ENCODE measurements at places on chromosomes 4 and X.

DNA sequence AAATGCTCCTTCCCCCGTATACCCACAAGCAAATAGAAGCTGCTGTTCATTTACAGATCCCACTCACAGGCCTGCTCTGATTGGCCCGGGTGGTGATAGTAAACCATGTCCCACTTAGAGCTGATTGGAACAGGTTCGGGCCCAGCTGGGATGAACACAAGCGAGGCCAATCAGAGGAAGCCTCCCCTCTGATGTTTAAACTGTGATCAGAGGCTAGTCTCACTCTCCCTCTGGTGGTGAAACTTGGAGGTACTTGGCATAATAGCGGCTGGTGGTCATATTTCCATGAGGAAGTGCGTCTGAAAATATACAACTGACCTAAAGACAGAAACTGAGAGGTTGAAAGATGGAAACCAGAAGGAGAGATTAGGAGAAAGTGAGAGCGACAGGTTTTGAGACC is 51.5 kb upstream of the TRPC3 start:
- no peaks in the 10 kb centered on the region for H3K36me3 ChIP-seq
- DNase-seq = peak; percentile 18
- no peaks in the 10 kb centered on the region for H3K4me1 ChIP-seq
- no peak overlapping the region for H3K4me3 ChIP-seq
- no peaks in the 10 kb centered on the region for H3K27me3 ChIP-seq

DNA sequence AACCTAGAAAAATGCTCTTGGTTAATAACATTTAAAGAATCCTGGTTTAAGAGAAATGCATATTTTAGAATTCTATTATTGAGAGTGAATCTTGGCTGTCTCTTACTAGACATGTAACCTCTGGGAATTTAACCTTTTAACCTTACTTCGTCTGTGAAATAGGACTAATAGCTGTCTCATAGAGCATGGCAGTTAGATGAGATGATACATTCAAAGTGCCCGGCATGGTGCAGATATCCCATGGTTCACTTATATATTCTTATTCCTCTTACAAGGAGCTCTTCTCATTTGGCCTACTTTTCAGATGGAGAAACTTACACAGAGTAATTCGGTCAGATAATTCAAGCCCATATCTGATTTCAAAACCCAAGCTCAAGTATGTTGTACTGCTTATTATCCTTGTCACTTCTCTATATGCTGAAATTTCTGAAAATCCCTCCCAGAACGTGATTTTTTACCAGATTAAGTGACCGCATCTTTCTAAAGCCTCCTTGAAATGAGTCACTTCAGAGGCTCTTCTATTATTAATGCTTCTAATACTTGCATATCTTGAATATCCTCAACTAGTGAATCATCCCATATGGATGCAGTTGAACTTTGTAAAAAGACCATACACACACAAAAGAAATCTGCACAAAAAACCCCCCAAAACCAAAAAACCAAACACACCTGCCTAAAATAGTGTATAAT is 4.9 kb downstream of the CDKN2AIP start:
- H3K4me3 ChIP-seq = no peak overlapping the region
- H3K4me1 ChIP-seq = peaks cover 44% of the 10 kb centered on the region
- DNase-seq = no peak
- peaks cover 21% of the 10 kb centered on the region for H3K36me3 ChIP-seq

GRCh38 chr4:155612074-155612473 is 54.6 kb upstream of the GUCY1A1 start:
- H3K36me3 ChIP-seq = no peaks in the 10 kb centered on the region
- no peak overlapping the region for H3K27ac ChIP-seq
- no peaks in the 10 kb centered on the region for H3K4me1 ChIP-seq

- no peak overlapping the region for H3K27ac ChIP-seq
- no peak for DNase-seq
- no peaks in the 10 kb centered on the region for H3K36me3 ChIP-seq
- H3K4me1 ChIP-seq = no peaks in the 10 kb centered on the region
These were observed 170.2 kb downstream of the RAPGEF2 start for GRCh38 chr4:159273141-159273438.

GRCh38 chr4:185276036-185276435 is 66.6 kb downstream of the SNX25 start:
- H3K36me3 ChIP-seq = no peaks in the 10 kb centered on the region
- DNase-seq = no peak
- no peak overlapping the region for H3K27ac ChIP-seq
- no peaks in the 10 kb centered on the region for H3K4me1 ChIP-seq
- H3K27me3 ChIP-seq = no peaks in the 10 kb centered on the region

GRCh38 chrX:28981952-28982351 is 394.7 kb downstream of the IL1RAPL1 start:
- H3K27me3 ChIP-seq = no peaks in the 10 kb centered on the region
- DNase-seq = no peak
- no peaks in the 10 kb centered on the region for H3K36me3 ChIP-seq

- no peak for DNase-seq
- no peaks in the 10 kb centered on the region for H3K27me3 ChIP-seq
- H3K4me3 ChIP-seq = no peak overlapping the region
- H3K36me3 ChIP-seq = no peaks in the 10 kb centered on the region
These were observed 124.5 kb upstream of the NOCT start for GRCh38 chr4:138890891-138891570.

DNA sequence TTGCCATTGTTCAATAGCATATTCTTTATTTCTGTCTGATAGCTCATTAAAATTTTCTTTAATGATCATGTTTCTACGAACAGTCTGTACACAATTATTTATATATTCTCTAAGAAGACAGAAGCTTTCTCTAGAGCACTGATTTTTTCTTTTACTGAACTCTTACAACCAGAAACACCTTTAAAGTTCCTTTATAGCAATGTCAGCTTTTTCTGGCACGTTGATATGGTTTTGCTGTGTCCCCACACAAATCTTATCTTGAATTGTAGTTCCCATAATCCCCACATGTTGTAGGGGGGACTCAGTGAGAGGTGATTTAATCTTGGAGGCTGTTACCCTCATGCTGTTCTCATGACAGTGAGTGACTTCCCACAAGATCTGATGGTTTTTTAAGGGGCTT is 299.4 kb downstream of the PPARGC1A start:
- no peak overlapping the region for H3K27ac ChIP-seq
- no peaks in the 10 kb centered on the region for H3K36me3 ChIP-seq
- no peak for DNase-seq
- no peaks in the 10 kb centered on the region for H3K27me3 ChIP-seq

DNA sequence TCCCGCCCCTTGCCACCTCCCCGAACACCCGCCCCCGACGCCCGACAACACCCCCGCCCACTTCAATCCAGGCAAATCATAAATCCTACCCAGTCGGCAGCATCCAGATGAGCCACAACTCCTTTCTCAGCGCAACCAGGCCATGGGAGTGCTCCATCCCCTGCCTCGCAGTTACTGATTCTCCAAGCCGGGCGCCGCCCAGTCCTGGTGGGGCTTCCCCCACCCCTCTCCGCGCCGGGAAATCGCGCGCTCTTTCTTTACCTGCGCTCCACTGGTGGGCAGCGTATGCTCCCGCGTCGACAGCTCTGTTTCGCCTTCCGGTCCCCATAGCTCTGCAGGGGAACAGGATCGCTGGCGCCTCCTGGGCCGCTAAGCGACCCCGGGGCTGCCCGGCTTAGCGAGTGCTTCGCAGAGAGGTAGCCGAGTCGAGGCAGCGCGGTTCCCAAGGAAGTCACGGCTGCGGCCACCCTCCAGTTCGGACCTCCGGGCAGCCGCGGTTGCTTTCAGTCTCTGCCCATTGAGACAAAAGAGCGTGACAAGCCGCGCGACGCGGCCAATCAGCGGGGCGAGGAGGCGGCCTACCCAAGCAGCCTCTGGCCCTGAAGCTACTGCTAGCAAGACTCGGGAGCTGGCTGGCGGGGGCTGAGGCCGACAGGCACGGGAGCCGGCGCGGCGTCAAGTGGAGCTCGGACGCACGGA is 43.7 kb upstream of the TMSB15B start:
- no peaks in the 10 kb centered on the region for H3K36me3 ChIP-seq
- H3K4me3 ChIP-seq = peak overlapping the region; percentile 49
- H3K4me1 ChIP-seq = peaks cover 10% of the 10 kb centered on the region
- H3K27me3 ChIP-seq = no peaks in the 10 kb centered on the region
- H3K27ac ChIP-seq = peak overlapping the region; percentile 61

DNA sequence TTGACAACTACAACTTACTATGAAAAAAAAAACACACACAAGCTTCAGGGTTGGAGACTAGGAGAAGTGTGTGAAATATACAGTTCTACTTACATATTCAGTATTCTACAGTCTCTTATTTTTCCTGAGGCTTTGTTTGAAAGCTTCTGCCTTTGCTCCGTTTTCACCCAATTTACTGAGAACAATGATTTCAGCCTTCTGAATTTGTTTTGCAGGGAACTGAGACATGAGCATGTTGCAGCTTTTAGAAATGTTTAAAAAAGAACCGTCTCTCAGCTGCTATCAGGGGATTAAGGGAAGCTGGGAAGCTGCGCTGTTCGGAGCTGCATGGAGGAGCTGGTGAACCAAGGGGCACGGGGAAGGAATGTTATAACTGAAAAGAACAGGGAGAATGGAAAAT is 85.7 kb downstream of the QDPR start:
- no peaks in the 10 kb centered on the region for H3K36me3 ChIP-seq
- H3K4me1 ChIP-seq = no peaks in the 10 kb centered on the region
- no peak overlapping the region for H3K4me3 ChIP-seq
- no peak overlapping the region for H3K27ac ChIP-seq
- DNase-seq = no peak

GRCh38 chr4:47406408-47406807 is 57.1 kb downstream of the COMMD8 start:
- no peaks in the 10 kb centered on the region for H3K36me3 ChIP-seq
- no peaks in the 10 kb centered on the region for H3K4me1 ChIP-seq
- no peaks in the 10 kb centered on the region for H3K27me3 ChIP-seq

GRCh38 chr4:105859233-105859632 is 36.0 kb upstream of the NPNT start:
- no peak for DNase-seq
- H3K27ac ChIP-seq = no peak overlapping the region
- H3K36me3 ChIP-seq = no peaks in the 10 kb centered on the region
- H3K27me3 ChIP-seq = no peaks in the 10 kb centered on the region

DNA sequence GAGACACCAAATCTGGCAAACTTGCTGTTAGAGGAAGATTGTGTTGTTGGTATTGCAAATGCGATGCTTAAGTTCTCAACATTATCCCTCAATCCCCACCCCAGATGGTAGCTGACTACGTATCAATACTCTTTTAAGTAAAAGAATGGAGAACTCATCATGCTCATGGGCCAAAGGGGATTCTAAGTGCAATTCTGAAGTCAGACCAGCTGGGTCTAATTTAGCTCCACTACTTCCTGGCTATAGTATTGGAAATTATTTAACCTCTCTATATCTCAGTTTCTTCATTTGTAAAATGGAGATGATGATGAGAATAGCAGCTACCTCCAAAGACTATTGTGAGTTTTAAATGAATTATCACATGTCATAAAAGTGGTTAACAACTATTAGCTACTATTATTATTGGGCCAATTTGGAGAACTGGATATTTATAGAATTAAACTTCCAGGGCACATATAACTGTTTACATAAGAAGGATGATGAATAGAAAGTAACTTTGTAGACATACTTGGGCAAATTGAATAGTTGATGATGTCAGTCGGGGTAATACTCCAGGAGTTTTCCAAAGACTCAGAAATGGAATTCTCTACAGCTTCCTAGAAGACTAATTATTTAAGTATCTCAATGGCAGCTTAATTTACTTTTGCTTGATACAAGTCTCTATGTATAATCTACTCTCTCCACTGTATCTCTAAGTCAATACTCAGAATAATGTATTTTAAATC is 5.0 kb upstream of the SLAIN2 start:
- DNase-seq = no peak
- peaks cover 5% of the 10 kb centered on the region for H3K4me1 ChIP-seq
- H3K27ac ChIP-seq = no peak overlapping the region
- no peaks in the 10 kb centered on the region for H3K27me3 ChIP-seq
- H3K4me3 ChIP-seq = no peak overlapping the region
- no peaks in the 10 kb centered on the region for H3K36me3 ChIP-seq

- no peaks in the 10 kb centered on the region for H3K4me1 ChIP-seq
- DNase-seq = no peak
- H3K36me3 ChIP-seq = no peaks in the 10 kb centered on the region
- H3K27me3 ChIP-seq = no peaks in the 10 kb centered on the region
- no peak overlapping the region for H3K27ac ChIP-seq
These were observed 69.1 kb upstream of the PLAC1 start for GRCh38 chrX:134727363-134727762.

GRCh38 chr4:15239866-15240265 is 188.0 kb upstream of the C1QTNF7 start:
- H3K27ac ChIP-seq = no peak overlapping the region
- no peaks in the 10 kb centered on the region for H3K27me3 ChIP-seq
- H3K36me3 ChIP-seq = no peaks in the 10 kb centered on the region
- DNase-seq = no peak

- no peaks in the 10 kb centered on the region for H3K27me3 ChIP-seq
- H3K36me3 ChIP-seq = peaks cover 11% of the 10 kb centered on the region
- no peak overlapping the region for H3K27ac ChIP-seq
- peaks cover 39% of the 10 kb centered on the region for H3K4me1 ChIP-seq
These were observed 1.6 kb downstream of the SLC35A2 start for GRCh38 chrX:48909703-48910294.

- H3K27me3 ChIP-seq = no peaks in the 10 kb centered on the region
- DNase-seq = no peak
- H3K4me3 ChIP-seq = peak overlapping the region; percentile 71
- no peaks in the 10 kb centered on the region for H3K36me3 ChIP-seq
These were observed 36.6 kb upstream of the CDKN2AIP start for GRCh38 chr4:183407635-183408464.

GRCh38 chr4:186104114-186104889 is at the start of gene FAM149A:
Gene FAM149A, plus strand, starts transcription at chr4:186104704.
- peaks cover 7% of the 10 kb centered on the region for H3K27me3 ChIP-seq
- H3K36me3 ChIP-seq = no peaks in the 10 kb centered on the region
- H3K4me3 ChIP-seq = no peak within 1 kb of the TSS
- H3K4me1 ChIP-seq = peaks cover 8% of the 10 kb centered on the region

GRCh38 chr4:77308843-77309242 is 151.8 kb downstream of the CCNG2 start:
- no peak overlapping the region for H3K4me3 ChIP-seq
- no peak for DNase-seq
- no peak overlapping the region for H3K27ac ChIP-seq
- H3K4me1 ChIP-seq = no peaks in the 10 kb centered on the region

- no peak for DNase-seq
- H3K36me3 ChIP-seq = no peaks in the 10 kb centered on the region
- H3K27me3 ChIP-seq = no peaks in the 10 kb centered on the region
- no peak overlapping the region for H3K4me3 ChIP-seq
These were observed 102.6 kb downstream of the RAPGEF2 start for GRCh38 chr4:159205466-159205865.

- H3K27me3 ChIP-seq = no peaks in the 10 kb centered on the region
- H3K36me3 ChIP-seq = no peaks in the 10 kb centered on the region
- DNase-seq = no peak
- H3K4me3 ChIP-seq = no peak overlapping the region
These were observed 14.8 kb downstream of the IL13RA1 start for GRCh38 chrX:118742176-118742575.

Measured in CD8-positive, alpha-beta memory T cell (primary cell).